ENCODE measurements at places on chromosomes 6 and 20.

- no peak for DNase-seq
Measured at GRCh38 chr6:131669891-131670290, 31.3 kb downstream of the OR2A4 start.

DNA sequence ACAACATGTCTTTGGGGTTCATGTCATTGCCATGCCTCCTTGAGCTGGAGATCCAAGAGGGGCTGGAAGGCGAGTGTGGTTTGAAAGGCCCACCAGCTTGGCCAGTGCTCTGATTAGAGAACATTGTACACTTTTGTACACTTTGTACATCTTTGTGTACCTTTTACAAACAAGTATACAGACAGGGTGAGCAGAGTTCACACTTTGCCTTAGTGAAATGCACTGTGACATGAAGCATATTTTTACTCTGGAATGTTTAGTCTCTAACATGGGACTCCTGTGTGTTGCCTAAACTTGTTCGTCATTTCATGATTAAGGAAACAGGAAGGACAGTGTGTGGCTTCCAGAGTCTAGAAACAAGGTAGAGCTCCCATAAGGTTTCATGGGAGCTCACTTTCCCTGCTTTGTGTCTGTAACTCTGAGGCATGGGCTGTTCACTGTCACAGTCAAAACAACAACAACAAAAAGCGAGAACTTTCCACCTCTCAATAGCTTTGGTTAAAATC is 225.8 kb upstream of the SOX4 start:
- DNase-seq = no peak

DNA sequence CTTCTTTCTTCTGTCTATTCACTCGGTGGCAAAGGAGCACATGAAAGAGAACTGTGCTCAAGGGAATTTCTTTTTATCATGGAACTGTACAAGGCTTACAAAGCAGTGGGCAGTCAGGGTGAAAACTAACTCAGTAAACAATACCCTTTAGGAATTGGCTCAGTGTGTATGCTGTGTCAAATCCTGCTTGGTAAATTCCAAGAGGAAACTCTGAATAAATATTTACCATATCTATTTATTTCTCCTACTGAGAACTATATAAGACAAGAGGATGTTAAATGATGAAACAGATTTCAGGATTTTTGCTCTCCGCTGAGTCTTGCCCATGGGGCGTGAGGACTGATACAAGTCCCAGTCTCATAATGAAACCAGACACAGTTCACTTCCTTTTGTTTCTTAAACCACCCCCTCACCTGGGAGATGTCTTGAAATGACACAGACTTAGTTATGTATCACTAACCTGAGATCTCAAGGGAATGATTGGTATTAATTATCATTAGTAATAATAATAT is 188.8 kb downstream of the BACH2 start:
- DNase-seq = no peak

GRCh38 chr6:149847939-149848267 is 16.3 kb downstream of the LRP11 start:
- no peak for DNase-seq

GRCh38 chr6:116332096-116332495 is 38.7 kb upstream of the DSE start:
- DNase-seq = no peak

DNA sequence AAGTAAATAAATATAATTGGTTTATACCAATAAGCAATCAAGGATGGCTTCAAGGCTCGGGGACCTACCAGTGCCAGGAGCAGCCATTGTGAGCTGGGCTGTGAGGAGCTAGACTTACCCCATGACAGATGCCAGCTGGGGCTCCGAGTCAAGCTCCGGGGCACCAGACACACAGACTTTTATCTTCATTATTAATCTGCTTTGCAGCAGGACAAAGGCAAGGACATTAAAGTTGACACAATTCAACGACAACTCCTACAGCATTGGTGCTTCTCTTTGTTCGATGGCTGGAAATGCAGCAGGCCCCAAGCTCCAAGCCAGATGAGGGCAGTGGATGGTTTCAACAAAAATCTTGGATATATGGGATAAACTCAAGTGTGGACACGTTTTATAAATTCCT is 68.3 kb downstream of the CD24 start:
- DNase-seq = no peak

DNA sequence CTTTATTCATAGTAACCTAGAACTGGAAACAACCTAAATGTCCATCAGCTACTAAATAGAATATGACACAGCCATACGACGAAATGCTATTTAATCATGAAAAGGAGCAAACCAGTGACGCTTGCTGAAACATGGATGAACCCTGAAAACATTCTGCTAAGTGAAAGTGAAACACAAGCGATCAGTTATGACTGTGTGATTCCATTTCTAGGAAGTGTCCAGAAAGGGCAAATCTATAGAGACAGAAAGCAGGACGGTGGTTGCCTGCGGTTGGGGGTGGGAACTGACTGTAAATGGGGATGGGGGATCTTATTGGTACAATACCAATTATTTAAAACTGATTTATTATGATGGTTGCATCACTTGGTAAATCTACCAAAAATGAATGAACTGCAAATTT is 126.8 kb downstream of the IPCEF1 start:
- no peak for DNase-seq

DNA sequence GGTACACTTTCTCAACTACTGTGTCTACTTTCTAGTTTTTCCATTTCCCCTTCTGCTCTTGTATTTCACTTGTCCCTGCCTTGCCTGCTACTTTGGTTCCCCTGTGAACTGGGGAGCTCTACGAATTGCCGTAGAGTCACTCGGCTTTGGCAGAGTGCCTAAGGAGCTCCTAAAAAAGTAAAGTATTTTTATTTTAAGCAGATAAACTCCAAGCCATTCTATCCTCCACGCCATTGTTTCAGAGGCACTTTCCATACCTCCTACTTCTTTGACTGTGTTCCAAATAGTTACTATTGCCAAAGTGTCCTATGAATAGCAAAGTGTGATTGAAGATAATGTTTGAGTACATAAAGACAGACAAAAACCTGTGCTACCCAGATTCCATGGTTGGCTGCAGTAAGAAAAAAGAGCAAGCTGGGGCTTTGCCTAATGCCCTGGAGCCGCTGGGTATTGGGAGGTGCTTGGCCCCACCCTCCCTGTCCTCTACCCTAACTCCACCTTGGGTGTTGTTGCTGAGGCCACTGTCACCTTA is 5.1 kb upstream of the MBOAT1 start:
- DNase-seq = no peak

DNA sequence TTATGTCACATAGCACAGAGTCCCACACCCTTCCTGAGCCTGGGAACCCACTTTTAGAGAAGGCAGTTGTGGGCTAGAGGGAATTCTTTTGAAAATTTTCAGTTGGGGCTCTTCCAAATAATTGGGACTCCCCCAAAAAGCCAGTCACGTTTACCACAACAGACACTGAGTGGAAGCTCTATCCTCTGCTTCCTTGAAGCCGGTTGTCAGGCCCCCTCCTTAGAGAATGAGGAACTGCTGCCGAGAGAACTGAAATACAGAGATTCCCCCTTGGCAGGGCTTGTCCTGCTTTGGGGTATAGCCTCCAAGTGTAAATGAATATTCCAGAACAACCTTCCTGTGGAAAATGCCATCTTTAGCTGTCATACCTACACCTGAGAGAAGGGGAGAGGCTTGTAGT is 2.7 kb upstream of the JAG1 start:
- no peak for DNase-seq

GRCh38 chr6:91704531-91704930 is 1117.7 kb upstream of the MAP3K7 start:
- no peak for DNase-seq
